ENCODE measurements at places on chromosomes 7 and 10.

DNA sequence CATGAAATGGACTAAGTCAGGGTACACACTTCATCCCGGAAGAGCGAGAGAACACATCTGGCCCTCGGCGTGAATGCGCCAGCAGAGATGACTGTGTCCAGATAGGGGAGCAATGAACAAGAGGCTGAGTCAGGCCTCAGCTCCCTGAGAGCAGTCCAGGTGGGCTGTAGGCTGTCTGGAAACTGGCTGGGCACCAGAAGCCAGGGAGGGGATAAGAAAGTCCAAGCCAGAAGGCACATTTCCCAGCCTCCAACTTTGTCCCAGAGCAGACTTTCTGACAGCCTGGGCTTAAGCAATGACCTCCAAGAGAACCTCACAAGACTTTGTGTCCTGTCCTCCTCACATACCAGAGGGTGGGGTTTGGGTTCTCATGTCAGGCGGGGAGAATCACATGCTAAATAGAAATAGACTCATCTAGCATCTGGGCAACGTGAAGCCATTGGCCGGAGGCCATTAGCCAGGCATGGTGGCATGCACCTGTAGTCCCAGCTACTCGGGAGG is 157.2 kb downstream of the ARHGAP12 start:
- DNase-seq, result no peak

DNA sequence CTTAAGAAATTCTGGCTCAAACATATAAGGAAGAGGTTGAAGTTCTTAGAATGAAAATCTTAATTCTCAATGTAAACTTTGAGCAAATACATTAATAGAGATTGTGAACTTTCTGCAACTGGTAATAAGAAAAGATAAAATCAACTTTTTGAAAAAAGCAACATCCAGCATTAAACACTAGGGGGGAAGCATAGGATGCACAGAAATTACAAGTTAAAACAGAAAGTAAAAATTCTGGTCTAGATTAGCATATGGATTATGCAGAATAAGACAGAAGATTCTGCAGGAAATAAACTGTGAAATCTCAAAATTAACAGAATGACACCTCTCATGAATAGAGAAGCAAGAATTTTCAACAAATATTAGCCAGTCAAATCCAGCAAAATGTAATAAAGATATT is 38.0 kb upstream of the CAV2 start:
- no peak for DNase-seq

- DNase-seq, result no peak
Measured at GRCh38 chr7:87876869-87877234, 559 bp downstream of the DBF4 start.

DNA sequence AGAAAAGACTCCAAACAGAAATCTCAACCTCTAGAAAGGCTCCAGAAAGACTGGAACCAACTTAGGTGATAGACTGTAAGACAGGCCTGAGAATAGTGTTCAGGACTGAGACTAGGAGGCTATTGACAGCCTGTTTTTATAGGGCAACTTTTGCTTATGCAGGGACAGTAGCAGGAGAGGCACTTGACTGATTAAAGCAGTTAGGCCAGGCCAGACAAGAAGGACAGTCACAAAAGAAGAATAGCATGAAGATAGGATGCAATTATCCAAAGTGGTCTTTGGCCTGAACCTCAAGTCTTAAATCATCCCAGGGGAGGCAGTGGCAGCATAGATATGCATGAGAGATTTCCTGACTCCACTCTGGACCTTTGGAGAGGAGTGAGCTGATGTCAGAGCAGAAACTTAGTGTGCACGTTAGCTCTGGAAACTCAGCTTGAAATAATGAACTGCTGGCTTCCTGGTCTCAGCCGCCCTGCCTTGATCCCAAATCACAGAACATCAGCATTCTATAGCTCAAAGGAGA is 290.6 kb downstream of the SORCS3 start:
- DNase-seq, result no peak

- no peak for DNase-seq
Measured at GRCh38 chr10:78313636-78314035, 280.0 kb downstream of the RPS24 start.

GRCh38 chr10:132885451-132886210 is 56.7 kb downstream of the CFAP46 start:
- DNase-seq, result no peak

GRCh38 chr7:539731-540411 is 20.2 kb upstream of the PDGFA start:
- DNase-seq, result peak; percentile 98

- DNase-seq, result no peak
Measured at GRCh38 chr7:2508327-2509215, 11.0 kb upstream of the LFNG start.

DNA sequence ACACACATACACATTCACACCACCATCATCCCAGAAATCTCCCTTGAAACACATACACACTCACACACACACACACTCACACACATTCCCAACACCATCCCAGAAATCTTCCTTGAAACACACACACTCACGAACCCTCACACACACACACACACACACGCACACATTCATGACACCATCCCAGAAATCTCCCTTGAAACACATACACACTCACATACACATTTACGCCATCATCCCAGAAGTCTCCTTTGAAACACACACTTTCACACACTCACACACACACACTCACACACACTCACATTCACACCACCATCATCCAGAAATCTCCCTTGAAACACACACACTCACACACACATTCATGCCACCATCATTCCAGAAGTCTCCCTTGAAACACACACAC is 360 bp upstream of the OPN4 start:
- no peak for DNase-seq

- peak; percentile 64 for DNase-seq
Measured at GRCh38 chr10:119006451-119007210, 22.9 kb upstream of the NANOS1 start.

DNA sequence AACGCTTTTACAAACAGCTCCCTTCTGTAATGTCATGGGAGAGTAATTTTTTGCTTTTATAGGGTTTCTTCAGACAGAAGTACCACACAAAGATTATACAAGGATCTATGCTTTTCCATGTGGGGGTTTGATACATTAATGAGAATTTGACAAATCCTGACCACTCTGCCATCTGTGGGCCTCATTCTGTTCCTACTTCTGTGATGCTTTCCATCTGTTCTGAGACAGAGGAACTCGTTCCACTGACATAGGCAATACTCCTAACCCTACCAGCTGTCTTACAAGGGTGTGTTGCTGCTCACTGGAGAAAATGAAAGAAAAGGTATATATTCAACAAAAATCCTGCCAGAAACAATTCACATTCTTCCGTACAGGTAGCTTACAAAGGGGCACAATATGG is 59.4 kb upstream of the NAMPT start:
- no peak for DNase-seq

GRCh38 chr10:110226926-110227641 is 19.7 kb downstream of the MXI1 start:
- DNase-seq, result no peak

DNA sequence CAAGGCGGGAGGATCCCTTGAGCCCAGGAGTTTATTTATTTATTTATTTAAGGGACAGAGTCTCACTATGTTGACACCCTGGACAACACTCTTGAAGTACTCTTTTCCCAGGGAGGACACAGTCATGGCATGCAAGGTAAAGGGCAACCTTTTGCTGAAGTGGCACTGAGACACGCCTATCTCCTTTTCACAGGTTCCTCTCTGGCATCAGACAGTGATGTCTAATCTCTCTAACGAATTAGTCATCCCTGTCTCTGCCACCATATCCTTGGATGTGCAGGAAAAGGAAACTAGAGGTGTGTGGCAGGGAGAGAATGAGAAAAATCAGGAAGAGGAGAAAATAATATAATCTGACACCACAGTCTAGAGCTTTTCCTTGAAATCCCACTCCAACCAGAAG is 19.5 kb downstream of the CPVL start:
- DNase-seq, result no peak

DNA sequence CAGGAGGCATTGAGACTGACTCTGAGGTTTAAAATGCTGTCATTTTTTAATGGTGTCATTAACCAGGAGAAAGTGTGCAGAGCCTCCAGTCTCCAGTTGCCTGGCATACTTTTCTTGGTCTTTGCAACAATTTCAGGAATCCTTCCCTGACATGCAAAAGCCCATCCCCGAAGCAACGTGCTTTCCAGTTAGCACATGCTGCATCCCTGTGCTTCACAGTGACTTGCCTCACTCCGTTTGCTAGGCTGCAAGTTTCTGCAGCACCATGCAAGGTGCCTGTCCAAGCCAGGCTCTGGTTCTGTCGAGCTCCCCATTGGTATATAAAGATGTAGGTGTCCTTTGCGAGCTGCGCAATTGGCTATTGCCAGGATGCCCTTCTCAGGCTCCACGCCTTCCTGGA is 135.0 kb downstream of the GALNT17 start:
- no peak for DNase-seq

- DNase-seq, result no peak
Measured at GRCh38 chr7:68148440-68148839, 1151.8 kb downstream of the TYW1 start.

DNA sequence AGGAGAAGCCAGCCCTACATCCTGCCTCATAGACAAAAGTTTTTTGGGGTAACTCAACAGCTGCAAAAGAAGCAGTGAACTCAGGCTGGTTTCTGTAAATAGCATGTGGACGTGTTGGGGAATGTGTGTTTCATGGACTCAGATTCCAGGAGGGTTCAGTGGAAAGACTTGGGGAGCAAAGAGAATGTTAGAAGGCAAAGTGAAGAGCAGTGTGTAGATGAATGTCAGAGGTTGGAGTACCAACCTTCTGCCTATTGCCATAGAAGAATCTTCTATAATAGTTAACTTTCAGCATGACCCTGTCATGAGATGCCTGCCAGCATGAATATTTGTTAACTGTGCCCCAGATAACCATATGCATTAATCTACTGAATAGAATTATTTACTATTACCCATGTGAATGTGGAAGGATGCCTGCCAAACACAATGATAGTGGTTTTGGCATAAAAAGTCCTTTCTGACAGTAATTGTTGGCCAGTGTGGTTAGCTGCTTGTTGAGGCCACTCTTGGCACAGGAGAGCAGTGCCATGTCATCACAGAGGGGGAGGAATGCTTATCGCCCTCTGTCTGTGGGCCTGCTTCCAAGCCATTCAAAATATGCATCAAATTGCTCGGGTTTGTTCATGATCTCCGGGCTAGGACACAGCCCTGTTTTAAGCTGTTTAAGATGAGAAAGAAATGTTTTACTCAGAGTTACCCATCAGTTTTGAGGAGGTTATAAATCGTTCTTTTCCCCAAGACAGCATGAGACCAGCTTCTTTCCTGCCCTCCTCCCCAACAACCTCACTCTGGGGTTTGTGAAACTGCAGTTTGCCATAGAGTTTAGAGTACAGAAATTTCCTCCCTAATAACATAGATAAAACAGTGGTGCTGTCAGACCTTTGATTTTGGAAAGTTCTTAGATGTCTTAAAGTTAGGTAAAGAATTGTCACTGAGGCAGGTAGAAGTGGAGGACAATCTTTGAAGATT is 165.3 kb downstream of the WNT2 start:
- peak; percentile 24 for DNase-seq

- no peak for DNase-seq
Measured at GRCh38 chr10:58488921-58489320, 23.8 kb upstream of the BICC1 start.

GRCh38 chr7:6228361-6229229 is 43.8 kb downstream of the CYTH3 start:
- DNase-seq, result no peak

DNA sequence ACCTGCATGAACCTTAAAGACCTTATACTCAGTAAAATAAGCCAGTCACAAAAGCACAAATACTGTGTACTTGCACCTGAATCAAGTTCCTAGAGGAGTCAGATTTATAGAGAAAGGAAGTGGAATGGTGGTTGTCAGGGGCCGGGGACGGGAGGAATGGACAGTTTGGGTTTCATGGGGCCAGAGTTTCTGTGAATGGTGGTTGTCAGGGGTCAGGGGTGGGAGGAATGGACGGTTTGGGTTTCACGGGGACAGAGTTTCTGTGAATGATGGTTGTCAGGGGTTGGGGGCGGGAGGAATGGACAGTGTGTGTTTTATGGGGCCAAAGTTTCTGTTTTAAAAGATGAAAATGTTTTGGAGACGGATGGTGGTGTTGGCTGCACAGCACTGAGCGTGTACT is 260.0 kb upstream of the MKI67 start:
- no peak for DNase-seq

DNA sequence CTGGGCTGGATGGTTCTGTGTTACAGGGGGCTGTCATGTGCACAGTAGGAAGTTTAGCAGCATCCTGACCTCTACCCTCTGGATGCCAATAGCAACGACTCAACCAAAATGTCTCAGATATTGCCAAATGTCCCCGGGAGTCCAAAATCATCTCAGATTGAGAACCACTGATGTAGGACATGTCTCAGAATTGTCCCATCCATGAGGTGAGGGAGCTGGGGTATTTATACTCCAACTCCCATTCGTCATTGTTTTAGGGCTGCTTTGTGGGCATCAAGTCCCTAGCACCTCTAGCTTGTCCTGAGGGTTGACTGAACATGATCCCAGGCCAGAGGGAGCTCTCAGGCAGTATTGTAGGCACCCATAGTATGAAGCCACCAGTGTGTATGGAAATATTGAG is 25.2 kb upstream of the COMTD1 start:
- no peak for DNase-seq

DNA sequence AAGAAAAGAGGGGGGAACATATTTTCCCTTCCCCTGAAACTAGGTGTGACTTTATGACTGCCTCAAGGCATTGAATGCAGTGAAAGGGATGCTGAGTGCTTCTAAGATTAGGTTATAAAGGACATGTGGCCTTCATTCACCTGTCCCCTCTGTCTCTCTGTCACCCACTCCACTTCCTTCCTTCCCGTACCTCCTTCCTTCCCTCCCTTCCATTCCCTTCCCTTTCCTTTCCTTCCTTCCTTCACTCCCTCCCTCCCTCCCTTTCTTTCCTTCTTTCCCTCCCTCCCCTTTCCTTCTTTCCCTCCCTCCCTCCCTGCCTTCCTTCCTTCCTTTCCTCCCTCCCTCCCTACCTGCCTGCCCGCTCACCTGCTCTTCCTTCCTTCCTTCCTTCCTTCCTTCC is 4.5 kb upstream of the ZKSCAN1 start:
- no peak for DNase-seq

- no peak for DNase-seq
Measured at GRCh38 chr10:124262234-124262865, 156.4 kb downstream of the OAT start.

DNA sequence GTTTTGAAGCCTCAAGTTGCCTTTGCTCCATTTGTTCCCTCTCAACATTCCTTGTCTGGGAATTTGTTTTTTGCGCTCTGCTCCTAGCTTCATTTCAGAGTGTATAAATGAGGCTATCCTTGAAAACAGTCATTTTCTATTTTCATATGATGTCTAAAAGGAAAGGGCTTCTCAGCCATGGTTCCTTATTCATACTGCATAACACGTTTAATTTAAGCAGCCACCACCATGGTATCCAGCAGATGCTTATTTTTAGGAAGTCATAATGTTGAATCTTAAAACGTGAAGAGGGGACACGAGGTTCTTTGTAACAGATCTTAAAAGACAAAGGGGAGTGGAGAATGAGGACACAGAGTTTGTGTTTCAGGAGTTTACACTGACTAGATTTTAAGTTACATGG is 14.5 kb downstream of the POU6F2 start:
- DNase-seq, result no peak

DNA sequence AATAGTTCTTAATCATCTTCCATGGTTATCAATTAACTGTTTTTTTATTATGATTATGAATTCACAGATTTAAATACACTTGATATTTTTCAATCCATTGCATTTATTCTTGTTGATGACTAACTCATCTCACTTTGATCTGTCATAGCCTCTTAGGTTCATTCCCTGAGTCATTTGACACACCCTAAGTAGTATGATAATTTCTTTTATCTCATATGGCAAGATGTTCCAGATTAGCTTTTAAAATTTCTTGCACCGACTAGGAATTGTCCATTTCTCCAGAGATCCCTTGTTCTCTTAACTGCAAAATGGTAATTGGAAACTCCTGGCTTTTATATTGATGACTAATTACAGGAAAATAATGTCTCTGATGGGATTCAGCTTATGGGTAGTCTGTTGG is 87.6 kb upstream of the CCDC6 start:
- no peak for DNase-seq

Measured in HTR-8/SVneo (cell line).